Fibroblast of the aortic adventitia (primary cell): ENCODE measurements at places on chromosomes 4 and X.

GRCh38 chr4:40800064-40800463 lies 50.3 kb downstream of the NSUN7 start:
- DNase-seq: no peak

DNA sequence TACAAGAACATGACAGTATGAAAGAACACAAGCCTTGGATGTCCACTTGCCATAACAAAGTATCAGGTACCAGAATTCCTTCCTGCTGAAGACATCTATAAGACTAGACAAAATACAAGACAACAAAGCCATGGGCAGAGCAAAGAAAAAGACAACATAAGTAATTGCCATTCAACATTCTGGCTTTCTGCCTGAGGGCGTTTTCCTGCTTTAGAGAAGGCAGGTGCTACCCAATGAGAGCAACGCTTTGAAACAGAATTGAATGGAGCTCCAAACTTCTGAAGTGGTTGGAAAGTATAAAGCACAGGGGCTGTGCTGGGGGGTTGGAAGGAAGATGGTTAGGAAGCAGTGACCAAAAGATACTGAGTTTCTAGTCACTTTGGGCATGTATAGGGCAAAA lies 30.1 kb downstream of the PDE5A start:
- no peak for DNase-seq

GRCh38 chrX:132957211-132958090 lies 978 bp downstream of the HS6ST2 start:
- DNase-seq: no peak

DNA sequence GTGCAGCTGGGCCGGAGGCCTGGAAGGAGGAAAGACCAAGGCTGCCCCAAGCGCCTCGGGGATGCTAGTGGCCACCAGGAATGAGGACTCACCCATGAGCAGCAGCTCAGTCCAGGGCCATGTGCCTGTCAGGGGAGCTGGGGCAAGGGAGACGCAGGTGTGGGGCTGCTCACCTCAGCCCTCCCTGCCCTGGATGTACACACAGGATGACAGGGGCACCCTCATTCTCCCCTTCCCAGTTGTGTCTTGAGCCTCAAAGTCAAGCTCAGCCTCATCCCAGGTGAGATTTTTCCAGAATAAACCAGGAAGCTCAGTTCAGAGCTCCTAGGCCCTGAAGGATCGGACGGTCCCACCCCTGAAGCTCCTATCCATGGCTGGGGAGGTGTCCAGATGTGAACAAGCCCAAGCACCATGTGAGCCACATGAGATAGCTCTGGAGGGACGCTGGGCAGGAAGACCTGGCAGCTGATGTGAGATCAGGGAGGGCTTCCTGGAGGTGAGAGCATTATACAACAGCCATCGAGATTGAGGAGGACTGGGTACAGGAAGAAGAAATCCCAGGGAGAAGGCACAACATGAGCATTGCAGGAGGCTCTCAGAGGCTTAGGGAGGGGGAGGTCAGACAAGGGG lies 23.0 kb downstream of the HTRA3 start:
- no peak for DNase-seq

DNA sequence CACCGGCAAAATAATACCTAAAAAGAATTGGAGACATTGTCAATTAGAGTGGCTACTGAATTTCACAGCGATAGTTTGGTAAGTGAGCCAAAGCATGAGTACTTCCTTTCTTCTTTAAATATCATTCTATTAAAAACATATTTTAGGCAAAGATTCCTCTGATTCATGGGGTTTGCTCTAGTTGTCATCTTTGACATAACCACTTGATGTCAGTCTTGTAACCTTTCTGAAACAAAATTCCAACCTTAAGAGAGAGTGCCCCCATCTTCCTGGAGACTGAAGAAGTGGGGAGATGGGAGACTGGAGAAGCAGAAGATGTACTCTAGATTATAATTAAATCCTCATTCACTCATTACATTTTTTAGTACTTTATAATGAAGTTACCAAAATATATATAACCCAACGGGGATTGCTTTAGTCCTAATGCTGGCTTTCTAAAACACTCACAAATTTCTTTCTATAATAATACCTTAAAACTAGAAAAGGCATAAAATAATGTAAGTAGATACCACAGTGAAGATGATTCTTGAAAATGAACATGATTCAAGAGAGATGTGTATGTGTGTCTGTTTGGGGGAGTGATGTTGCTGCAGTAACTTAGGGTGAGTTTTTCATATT lies 96.4 kb downstream of the EMCN start:
- peak; percentile 80 for DNase-seq

DNA sequence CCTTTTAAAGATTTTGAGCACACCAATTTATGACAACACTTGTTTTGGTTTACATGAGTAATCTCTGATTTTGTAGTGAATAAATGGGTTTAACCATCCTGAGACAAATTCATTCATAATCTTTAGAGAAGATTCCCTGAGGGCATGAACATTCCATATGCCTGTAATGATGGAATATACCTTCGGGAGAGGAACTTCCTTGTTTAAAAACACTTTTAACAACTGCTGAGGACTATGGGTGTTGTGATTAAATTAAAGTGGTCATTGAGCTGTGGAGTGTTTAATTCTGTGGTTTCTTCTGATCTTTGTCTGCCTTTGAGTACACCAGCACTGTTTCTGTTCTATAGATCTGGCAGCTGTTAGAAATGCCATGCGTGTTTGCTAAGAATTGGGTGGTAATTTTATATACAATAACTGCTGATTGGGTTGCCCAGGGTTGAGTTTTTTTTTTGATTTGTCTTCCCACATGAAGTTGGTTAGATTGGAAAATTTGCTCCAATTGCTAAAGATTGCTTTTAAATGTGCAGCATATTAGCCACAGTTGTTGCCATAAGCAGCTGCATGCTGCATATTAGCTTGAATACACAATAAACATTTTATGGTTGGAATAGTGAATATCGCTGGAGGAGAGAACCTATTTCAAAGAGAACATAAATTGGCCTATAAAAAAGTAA lies 86.8 kb downstream of the DCLK2 start:
- DNase-seq: no peak

DNA sequence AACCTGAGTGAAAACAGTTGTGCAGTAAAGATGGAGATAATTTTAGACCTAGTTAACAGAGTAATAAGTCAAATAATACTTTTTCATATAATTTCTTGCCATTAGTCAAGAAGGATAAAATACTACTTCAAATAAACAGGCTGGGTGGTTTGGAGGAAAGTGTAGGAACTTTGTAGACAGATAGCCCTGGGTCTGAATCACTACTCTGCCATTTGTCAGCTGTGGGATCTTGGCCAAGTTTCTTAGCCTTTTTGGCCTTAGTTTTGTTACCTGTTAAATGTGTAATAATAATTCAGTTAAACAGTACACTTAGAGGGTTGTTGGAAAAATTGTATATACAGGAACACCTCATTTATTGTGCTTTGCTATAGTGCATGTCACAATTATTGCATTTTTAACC lies 163.7 kb downstream of the NPNT start:
- DNase-seq: no peak

GRCh38 chr4:153651587-153651986 lies 32.5 kb upstream of the TLR2 start:
- DNase-seq: no peak

DNA sequence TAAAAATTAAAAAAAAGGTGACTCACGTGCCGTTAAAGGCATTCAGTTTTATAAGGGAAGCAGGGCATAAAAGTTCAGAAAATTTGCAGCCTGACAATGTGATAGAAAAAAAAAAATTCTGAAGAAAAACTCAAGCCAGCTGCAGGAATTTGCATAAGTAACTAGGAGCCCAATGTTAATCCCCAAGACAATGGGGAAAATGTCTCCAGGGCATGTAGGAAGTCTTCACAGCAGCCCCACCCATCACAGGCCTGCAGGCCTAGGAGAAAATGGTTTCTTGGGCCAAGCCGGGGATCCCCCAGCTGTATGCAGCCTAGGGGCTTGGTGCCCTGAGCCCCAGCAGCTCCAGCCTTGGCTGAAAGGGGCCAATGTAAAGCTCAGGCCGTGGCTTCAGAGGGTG lies 31.2 kb downstream of the CHM start:
- no peak for DNase-seq

DNA sequence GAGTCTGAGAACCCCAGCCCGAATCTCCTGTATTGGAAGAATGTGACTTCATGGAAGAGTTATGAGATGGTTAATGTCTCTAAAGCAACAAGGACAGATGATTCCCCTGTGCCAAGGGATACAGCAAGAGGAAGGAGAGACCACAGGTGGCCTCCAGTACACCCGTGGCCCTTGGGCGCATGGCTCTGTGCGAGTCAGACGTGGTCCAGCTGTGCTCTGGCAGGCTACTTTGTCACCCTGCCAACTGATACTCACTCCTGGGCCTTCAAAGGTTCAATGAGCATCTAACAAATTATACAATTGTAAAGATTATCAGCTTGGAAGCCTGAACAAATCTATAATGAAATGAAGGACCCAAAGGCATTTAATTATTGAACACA lies 71.7 kb downstream of the NYX start:
- no peak for DNase-seq

DNA sequence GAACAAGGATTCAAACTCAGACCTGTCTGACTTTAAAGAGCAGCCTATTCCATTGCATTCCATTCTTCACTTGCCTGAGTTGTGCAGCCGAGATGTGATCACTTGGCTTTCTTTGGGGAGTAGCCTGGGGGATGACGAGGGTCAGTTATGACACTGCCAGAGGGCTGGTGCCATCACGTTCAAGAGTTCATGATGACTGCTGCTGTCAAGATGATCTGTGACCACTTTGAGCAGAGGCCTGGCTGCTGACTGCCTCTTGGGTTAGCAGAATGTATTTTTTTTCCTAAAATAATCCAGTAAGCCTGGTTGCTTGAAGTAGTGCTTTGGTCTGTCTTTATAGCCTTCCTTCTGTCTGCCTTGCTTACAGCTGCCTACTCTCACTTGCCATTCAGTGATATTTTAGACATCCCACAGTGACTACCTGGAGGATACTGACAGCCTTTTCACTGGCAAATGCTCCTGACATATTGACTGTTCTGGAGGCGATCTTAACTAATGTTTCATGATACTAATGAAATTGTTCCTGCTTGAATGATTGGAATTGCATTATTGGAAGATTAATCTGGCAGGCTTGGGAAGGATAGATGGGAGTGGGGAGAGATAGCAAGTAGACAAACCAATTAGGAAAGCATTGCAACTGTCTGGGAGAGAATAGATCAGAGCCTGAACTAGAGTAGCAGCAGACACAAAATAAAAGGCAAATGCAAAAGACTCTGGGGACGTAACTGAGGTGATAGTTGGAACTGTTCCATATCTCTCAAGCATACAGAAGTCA lies 221.6 kb upstream of the LCORL start:
- no peak for DNase-seq

DNA sequence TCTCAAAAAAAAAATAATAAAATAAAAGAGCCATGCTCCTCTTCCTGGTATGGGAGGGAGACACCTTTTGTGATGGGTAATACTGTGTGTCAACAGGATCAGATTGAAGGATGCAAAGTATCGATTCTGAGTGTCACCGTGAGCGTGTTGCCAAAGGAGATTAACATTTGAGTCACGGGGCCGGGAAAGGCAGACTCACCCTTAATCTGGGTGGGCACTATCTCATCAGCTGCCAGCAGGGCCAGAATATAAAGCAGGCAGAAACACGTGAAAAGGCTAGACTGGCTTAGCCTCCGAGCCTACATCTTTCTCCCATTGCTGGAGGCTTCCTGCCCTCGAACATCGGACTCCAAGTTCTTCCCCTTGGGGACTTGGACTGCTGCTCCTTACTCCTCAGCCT lies 95.4 kb downstream of the SHOX start:
- DNase-seq: no peak

DNA sequence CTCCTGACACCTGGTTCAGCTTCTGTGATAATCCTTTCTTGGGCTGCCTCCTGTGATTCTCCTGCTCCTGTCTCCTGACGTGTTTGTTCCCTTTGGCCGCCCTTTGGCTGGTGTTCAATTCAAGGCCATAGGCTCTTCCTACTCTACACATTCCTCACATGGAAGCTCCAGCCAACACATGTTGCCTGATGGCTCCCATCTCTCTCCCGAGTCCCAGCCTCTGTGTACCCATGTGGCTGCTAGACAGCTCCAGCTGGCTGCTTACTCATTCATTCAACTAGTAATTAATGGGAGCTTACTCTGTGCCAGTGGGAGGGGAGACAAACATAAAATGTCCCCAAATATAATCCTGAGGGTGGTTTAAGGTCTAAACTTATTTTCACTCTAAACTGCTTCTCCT lies 9.2 kb upstream of the MED28 start:
- DNase-seq: no peak

- peak; percentile 41 for DNase-seq
These were observed 46.3 kb downstream of the STARD8 start for GRCh38 chrX:68693481-68694434.

GRCh38 chr4:72767618-72768302 lies 198.7 kb upstream of the ADAMTS3 start:
- DNase-seq: peak; percentile 96

GRCh38 chr4:179071131-179071530 lies 1628.9 kb upstream of the AGA start:
- DNase-seq: no peak

DNA sequence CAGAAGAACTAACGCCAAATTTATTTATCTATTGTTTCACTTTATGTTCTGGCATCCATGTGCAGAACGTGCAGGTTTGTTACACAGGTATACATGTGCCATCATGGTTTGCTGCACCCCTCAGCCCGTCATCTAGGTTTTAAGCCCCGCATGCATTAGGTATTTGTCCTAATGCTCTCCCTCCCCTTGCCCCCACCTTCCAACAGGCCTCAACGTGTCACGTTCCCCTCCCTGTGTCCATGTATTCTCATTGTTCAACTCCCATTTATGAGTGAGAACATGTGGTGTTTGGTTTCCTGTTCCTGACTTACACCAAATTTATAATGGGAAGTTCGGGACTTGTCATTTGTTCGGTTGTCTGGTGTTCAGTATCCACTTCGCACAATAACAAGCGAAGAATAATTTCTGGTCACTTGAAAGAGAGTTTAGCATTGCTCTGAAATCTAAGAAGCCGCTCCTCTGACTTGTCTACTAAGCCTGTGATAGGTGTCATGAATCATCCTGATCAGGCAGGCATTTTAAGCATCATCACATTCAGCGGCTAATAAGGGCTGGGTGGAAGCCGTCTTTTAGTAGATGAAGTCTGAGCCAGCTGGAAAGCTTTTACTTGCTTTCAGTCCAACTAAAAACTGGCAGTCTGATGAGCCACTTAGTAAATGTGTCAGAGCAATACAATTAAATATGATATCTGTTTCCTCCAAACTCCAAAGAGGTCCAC lies 1065.7 kb upstream of the PABPC4L start:
- DNase-seq: peak; percentile 21

DNA sequence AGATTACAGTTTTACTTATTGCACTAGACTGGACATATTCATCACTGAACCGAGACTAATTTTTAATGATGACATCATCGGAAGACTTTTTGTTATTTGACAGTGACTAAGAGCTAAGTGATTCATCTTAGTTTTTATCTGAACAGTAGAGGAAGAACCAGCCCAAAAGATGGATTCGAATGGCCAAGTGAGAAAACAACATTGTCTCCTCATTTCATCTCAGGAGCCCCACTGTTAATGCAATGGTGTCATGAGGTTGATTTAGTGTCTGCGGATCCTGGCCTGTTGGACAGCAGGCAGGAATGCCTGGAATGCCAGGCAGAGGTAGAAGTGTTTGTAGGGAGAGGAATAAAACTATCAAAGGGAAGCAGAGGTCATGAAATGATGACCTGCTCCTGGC lies 37.8 kb upstream of the HPF1 start:
- peak; percentile 22 for DNase-seq

- DNase-seq: no peak
These were observed 30.3 kb downstream of the CCNG2 start for GRCh38 chr4:77187322-77187721.

GRCh38 chr4:59553063-59553720 lies 1646.9 kb upstream of the ADGRL3 start:
- DNase-seq: no peak

GRCh38 chr4:165768281-165768680 lies 104.8 kb upstream of the TLL1 start:
- DNase-seq: no peak

GRCh38 chr4:76515975-76516843 lies 81.2 kb downstream of the SHROOM3 start:
- DNase-seq: peak; percentile 17
